Activated CD8-positive, alpha-beta memory T cell treated with anti-CD3 and anti-CD28 coated beads for 48 hours (primary cell): ENCODE measurements at places on chromosomes 1 and 21.

- no peak for DNase-seq
Measured at GRCh38 chr1:66245691-66246090, 288.3 kb upstream of the SGIP1 start.

- no peak for DNase-seq
Measured at GRCh38 chr1:48017716-48018115, 20.5 kb upstream of the TRABD2B start.

GRCh38 chr21:16942703-16943102, 570.1 kb upstream of the CXADR start:
- no peak for DNase-seq

GRCh38 chr21:26972192-26972591, 5.3 kb upstream of the ADAMTS5 start:
- no peak for DNase-seq

DNA sequence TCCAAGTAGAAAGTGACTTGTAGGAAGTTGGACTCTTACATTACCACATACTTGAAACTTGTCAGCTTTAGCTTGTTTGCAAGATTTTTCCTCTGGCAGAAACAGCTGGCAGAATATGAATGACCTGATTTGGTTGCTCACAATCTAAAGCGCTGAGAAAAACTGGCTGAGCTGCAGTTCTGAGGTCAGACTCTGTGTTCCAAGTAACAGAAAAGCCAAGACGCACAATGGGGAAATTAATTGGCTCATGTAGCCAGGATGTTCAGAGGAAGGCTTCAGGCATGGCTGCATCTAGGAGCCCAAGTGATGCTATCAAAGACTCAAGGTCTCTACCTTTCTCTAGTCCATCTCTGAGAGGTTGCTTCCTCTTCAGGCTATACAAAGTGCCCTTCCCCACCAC, 27.0 kb downstream of the ALPL start:
- no peak for DNase-seq
